Activated CD4-positive, CD25-positive, alpha-beta regulatory T cell treated with anti-CD3 and anti-CD28 coated beads, Interleukin-2, amount 50 U/mL, for 24 hours (primary cell): ENCODE measurements at places on chromosomes 16 and 17.
A peak's percentile ranks its signal among the peaks of the same experiment; 100 is the strongest.

DNA sequence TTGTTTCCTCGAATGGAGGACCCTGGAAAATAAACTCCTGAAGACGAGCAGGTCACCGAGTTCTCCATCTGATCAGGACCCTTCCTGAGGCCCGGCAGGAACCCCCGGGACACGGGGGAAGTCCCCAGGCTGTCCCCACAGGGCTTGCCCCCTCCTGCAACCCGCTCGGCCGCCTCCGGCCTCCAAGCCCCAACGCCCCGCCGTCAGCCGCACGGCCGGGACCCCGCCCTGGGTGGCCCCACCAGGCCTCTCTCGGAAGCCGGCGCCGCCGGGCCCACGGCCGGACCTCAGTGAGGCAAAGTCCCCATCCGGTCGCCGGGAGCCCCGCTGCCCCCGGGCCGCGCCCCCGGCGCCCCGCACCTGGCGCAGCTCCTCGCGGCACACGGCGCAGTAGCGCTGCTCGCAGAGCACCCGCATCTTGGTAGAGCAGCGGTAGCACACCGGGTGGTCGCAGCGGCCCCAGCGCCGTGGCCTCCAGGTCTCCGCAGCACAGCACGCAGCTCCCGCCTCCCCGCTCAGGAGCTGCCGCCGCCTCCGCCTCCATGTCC lies 383 bp downstream of the ZNF598 start:
- ATAC-seq, result peak; percentile 31

- no peak for ATAC-seq
Measured at GRCh38 chr16:88601313-88602036, 31.3 kb downstream of the ZC3H18 start.

DNA sequence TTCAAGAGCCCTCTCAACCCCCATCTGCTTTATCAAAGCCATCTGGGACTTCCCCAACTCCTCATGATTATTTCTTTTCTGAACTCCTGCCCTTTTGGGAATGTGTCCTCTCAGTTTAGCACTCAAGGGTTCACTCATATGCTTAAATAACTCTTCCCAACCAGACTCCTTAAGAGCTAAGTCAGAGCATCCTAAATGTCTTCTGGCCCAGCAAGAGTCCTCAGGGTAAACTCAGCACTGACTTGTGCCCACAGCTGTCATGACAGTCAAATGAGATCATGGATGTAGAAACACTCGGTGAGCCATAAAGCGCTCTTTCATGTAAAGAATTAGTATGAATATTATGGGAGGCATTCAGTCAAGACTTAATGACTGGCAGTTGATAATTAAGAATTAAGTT lies 85.9 kb downstream of the TEX14 start:
- no peak for ATAC-seq

DNA sequence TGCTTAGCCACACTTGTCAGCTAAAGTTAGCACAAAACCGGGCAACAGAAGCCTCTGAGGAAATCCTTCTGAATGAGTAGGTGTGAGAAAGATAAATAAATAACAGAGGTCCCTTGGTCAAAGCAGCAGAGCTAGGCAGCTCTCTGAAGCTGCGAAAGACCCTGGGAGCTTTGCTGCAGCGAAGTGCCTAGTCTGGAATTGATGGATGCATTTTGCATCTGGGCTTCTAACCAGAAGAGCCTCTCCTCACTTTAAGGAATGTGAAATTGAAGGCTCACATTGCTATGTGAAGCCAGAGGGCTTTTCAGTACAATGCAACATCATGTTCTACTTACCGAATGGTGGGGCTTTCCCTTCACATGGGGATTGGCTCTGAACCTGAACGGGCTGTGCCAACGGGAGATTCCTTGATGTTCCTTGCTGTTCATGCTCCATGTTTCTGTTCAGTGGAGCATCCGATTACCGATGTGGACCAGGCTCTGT lies 274.6 kb downstream of the HS3ST3B1 start:
- no peak for ATAC-seq

- no peak for ATAC-seq
Measured at GRCh38 chr17:8359769-8360168, 16.7 kb downstream of the KRABD2 start.

DNA sequence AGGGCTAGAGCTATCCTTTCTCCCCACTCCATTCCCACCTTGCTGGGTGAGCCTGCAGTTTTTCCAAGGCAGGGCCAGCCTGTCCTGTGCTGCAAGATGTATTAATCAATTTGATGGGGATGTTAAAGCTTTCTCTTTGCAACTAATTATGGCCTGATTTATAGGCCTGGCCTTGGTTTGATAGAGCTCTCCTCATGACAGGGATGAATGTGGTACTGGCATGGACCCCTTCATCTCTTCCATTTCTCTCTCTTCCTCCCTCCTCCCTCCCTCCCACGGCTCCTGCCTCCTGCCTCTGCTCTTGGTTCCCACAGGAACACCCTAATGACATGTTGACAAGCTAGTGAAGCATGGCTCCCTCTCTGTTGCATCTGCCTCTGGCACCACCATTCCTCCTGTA lies 47.2 kb upstream of the SKAP1 start:
- no peak for ATAC-seq

DNA sequence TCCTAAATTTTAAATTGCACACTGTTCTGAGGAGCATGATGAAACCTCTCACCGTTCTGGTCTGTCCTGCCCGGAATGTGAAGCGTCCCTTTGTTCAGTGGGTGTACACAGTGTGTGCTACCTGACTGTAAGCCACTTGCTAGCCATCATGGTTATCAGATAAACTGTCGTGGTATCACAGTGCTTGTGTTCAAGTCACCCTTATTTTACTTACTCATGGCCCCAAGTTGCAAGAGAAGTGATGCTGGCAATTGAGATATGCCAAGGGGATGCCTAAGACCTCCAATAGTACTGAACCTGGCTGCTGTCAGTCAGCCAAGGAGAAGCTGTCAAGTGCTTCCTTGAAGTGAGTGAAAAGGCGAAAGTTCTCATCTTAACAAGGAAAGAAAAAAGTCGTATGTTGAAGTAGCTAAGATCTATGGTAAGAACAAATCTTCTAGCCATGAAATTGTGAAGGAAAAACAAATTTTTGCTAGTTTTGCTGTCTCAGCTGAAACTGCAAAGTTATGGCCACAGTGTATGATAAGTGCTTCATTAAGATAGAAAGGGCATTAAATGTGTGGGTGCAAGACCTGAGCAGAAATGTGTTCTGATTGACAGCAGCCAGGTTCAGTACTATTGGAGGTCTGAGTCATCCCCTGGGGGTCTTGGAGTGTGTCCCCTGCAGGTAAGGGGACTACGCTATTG lies 5.8 kb downstream of the PIK3R6 start:
- ATAC-seq, result no peak

DNA sequence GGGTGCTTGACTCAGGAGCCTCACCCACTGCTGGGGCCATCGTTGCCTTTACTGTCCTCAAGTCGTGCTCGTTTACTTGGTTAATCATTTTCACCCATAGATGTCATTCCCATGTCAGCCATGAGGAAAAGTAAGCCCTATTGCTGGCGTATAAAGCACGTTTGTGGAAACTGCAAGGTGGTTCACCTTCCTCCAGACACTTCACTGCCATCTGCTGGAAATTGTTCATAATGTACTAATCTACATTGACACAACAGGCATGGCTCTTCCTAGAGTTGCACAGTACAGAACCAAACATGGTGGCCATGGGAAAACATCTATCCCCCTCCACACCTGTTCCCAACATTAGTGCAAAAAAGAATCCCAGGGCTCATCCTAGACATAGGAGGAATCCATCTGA lies 116.6 kb downstream of the ZNF18 start:
- ATAC-seq, result no peak

DNA sequence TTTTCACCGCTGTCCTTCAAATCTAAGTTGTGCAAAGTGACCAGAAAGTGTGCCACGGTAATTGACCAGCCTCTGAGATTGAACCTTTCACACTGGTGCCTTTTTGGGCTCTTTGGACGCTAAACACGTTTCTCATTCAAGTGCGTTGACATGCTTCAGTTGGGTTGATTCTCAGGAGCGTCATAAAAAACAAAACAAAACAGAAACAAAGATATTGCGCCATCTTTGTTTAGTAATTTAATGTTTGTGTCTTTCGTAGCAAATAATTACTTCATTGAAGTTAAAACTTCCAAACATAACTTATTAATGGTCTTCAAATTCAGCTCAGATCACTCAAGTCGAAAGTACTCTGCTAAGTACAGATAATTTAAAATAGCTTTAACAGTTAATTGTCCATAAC lies 80.2 kb downstream of the OR1D5 start:
- ATAC-seq, result no peak

GRCh38 chr16:67115639-67116038 lies 5.9 kb downstream of the PHAF1 start:
- no peak for ATAC-seq

GRCh38 chr17:29109477-29110371 lies 66.8 kb downstream of the PIPOX start:
- ATAC-seq, result no peak

- no peak for ATAC-seq
Measured at GRCh38 chr17:76734080-76734840, 2.9 kb downstream of the SRSF2 start.
